HT1080 (cell line): ENCODE measurements at places on chromosomes 5 and 9. TPM values are rescaled to one million over a fixed set of nuclear protein-coding genes. Genes with fewer than 3 reads are reported as not detected.

GRCh38 chr9:122370303-122370702 is 521 bp upstream of the PTGS1 start:
- DNase-seq = no peak

DNA sequence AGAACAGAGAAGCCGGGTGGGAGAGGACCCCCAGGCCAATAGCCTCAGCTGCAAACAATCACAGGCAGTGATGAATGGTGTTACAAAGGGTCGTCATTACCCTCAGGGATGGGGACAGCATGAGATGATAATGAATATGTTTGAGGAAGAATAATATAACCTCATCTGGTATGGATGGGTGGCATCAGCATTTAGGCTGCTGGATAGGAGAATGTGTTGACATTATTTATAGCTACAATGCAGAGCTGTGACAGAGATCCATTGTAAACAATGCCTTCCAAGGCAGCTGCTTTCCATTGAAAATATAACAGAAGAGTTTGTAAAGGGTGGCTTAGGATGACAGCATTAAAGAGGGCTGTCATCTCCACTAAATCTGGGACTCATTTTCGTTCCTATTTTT is 365.5 kb downstream of the KCNN2 start:
- DNase-seq = no peak

DNA sequence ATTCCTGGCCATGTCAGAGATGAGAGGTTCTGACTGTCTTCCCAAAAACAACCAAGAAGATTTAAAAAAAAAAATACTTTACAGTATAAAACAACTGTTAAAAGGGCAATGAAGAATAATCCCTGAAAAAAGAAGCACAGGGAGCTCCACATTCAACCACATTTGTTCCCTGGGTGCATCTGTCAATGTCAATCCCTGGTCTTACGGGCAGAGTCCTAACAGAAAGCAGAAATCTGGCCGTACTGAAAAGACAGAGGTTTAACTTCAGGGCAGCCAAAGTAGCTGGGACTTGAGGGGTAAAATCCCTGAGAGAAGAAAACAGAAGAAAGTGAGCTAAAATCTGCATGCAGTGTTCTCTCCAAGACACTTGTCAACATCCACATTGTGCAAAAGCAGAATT is 76.6 kb downstream of the RICTOR start:
- no peak for DNase-seq

DNA sequence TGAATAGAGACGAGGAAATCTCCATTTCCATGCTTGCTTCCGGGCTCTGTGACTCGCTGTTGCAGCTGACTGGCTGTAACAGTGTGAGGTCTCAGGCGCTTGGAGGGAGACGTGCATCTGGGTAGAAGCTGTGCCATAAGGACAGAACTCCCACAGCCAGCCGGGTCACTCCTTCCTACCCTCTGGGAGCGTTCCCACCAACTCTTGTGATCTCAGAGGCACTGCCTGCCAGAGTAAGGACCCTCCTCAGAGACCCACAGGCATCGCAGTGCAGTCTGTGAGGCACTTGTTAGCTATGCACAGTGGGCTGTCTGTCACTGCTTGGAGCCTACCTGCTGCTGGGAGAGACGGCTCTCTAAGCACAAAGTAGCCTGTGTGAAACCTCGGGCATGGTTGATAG is 203.4 kb upstream of the SEMA6A start:
- no peak for DNase-seq

DNA sequence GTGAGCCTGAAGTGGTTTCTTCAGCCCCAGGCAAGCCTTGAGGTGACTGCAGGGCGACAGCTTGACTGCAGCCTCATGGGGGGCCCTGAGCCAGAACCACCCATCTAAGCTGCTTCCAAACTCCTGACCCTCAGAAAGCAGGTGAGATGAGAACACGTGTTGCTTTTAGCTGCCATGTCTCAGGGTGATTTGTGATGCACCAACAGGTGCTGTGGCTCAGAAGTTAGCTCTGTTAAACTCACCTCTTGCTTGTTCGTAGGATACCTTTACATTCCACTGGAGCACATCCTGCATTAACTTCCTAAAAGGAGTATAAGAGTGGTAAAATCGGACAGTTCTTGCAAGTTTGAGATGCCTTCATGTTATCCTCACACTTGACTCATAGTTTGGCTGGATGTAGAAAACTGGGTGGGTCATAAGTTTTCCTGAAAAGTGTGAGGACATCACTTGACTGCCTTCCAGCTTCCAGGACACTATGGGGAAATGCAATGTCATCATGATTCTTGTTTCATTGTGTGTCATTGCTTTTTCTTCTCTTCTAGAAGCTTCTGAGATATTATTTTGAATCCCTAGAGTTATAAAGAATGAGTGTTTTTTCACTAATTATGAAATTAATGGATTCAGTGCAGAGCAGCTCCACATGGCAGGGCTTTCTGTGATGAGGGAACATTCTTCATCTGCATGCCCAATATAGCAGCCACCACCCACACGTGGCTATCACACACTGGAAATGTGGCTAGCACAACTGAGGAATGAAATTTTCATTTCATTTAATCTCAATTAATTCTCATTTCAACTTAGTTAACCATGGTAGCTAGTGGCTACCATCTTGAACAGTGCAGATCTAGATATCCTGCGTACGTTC is 92.3 kb downstream of the HSD17B3 start:
- peak; percentile 11 for DNase-seq

- no peak for DNase-seq
These were observed 46.9 kb downstream of the TMOD1 start for GRCh38 chr9:97548379-97548778.

The FOXD4L4 gene
- total RNA-seq = 0.14 and 0.70 TPM in 2 replicates

The PDE8B gene
- 0.82 and 1.1 TPM in 2 replicates for total RNA-seq

The SNX24 gene
- 9.3 and 13.6 TPM in 2 replicates for total RNA-seq

The IFNA21 gene
- not detected in 2 replicates for total RNA-seq

The IFNA2 gene
- total RNA-seq = not detected in 2 replicates

The PIP5KL1 gene
- total RNA-seq = 0.73 and 0.98 TPM in 2 replicates
